ENCODE measurements at places on chromosomes 1 and 21.

- DNase-seq = no peak
Measured at GRCh38 chr21:27346041-27346448, 379.2 kb upstream of the ADAMTS5 start.

DNA sequence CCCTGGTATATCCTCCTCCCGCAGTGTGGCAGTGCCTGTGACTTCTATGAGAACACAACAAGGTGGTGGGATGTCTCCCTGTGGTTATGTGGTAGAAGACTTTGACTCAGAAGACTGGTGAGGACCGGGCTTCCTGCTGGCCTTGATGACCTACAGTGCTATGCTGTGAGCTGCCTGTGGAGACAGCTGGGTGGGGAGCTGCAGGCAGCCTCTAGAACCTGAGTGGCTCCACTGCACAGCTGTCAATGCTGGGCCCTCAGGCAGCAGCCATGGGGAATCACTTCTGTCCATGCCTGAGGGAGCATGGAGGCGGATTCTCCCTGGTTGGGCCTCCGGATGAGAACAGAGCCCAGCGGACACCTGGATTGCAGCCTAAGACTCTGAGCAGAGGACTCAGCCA lies 14.9 kb downstream of the SLC1A7 start:
- DNase-seq = no peak

DNA sequence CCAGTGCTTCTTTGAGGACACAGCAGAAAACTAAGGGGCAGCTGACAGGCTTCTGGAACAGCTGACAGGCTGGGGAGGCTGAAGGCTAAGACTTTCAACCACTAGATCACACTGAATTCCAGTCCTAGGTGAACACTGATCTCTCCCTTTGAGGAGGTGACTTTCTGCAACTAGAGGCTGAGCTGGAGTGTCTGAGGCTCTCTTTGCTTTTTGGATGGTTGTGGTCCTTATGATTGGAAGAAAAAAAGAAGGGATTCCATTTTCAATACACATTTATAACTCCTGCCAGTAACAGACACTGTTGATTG lies 1.4 kb downstream of the IL6R start:
- DNase-seq = no peak

DNA sequence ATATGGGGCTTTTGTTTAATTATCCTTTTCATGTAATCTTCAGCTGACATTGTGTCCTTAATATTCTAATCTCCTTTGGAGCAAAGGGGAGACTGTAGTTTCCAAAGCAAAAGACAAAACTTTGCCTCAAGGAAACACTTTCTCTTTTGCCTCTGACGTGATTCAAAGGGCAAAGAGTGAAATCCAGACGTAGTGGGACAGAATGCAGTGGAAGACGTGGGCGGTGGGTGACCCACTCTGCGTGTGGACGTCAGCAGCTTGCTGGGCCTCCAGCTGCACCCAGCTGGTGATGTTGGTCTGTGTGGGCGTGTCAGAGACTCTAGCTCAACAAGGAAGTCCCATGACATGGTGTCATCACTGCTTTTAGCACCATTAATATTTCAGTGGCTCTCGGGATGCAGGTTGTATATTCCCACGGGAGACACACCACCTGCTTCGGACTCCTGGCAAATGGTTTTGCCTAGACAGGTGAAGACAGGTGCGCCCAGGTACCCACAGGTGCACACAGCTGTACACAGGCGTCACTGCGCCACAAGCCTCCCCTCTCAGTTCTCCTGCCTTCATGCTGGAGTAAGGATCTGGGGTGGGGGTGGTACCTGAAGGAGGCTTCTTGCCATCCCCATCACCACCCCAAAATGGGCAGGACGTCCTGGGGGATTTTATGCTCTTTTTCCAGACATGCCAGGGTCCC lies 292.1 kb upstream of the VAMP3 start:
- DNase-seq = peak; percentile 69

DNA sequence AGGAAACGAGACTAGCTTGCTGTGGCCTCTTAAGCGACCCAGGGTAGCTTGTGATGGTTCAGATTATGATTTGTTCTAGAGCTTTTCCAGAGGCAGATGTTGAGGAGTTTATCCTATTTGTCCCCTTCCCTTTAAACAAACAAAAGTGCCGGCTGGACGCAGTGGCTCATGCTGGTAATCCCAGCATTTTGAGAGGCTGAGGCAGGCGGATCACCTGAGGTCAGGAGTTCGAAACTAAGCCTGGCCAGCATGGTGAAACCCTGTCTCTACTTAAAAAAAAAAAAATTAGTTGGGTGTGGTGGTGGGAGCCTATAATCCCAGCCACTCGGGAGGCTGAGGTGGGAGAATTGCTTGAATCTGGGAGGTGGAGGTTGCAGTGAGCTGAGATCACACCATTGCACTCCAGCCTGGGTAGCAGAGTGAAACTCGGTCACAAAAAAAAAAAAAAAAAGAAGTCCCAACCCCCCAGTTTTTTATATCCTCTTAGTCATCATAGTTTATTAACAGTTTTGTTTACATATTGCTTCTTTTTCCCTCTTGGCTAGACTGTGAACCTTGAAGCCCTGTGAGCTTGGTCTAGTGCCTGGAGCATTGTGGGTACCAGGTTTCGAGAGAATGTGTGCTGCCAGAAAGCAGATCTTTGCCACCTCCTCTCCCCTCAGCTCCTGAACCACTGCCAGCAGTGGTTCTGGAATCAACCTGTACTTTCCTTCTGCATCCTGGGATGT lies 29.8 kb downstream of the MAPKAPK2 start:
- no peak for DNase-seq

- no peak for DNase-seq
Measured at GRCh38 chr1:44266400-44267344, 53.4 kb downstream of the DMAP1 start.

- DNase-seq = no peak
Measured at GRCh38 chr1:166384948-166385347, 218.1 kb upstream of the FAM78B start.

DNA sequence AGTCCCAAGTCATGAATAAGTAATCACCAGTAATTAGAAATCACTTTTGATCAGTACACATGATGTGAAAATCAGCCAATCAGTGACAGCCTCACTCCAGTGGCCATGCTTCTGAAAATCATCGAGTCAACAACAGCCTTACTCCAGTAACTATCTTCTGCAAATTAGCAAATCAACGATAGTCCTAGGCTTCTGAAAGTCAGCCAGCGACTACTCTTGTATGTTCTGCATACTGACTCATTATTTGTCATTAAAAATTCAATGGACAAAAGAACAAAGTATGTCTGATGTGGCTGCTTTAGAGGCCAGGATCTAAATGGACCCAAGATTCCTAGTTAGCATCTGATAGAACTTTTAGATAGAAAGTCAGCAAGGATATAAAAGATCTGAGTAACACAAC lies 102.5 kb downstream of the GPR52 start:
- no peak for DNase-seq

GRCh38 chr1:172167796-172168596 lies 252.5 kb upstream of the C1orf105 start:
- no peak for DNase-seq

- DNase-seq = no peak
Measured at GRCh38 chr1:17265950-17266349, 17.1 kb downstream of the PADI3 start.

DNA sequence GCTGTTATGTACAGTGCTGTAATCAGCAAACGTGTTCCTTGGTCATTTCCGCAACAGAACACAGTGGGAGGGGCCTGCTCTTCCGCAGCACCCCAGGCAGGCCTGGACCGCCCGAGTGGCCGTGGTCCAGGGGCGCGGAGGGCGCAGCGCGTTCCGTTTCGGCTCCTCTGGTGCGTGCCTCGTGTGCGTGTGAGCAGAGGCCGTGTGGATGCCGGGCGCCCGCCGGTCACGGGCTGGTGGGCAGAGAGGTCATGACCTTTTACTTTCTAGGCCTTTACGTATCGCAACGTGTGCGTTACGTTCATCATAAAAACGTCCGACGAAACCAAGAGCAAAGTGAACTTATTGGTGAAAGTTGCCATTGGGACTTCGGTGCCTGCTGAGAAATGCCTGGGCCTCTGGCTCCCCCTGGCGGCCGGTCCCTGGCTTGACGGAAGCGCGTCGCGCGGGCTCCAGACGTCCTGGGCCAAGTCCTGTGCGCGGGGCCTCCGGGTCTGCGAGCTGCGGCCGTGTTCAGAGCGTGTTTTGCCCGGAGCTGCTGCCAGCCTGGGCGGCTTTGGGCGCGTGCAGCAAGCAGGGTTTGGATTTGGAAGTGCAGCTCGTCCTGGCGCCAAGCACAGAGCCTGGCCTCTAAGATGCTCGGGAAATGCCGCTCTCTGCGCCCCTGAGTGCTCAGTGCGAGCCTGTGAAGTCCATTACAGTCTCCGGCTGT lies 34.4 kb downstream of the COL18A1 start:
- DNase-seq = peak; percentile 91

GRCh38 chr1:209304166-209304565 lies 279.3 kb upstream of the CAMK1G start:
- no peak for DNase-seq

- DNase-seq = no peak
Measured at GRCh38 chr1:98989556-98989907, 15.1 kb downstream of the PLPPR5 start.

GRCh38 chr1:203769505-203770343 lies 4.7 kb downstream of the LAX1 start:
- DNase-seq = peak; percentile 84

GRCh38 chr1:237134929-237135328 lies 92.9 kb downstream of the RYR2 start:
- no peak for DNase-seq

DNA sequence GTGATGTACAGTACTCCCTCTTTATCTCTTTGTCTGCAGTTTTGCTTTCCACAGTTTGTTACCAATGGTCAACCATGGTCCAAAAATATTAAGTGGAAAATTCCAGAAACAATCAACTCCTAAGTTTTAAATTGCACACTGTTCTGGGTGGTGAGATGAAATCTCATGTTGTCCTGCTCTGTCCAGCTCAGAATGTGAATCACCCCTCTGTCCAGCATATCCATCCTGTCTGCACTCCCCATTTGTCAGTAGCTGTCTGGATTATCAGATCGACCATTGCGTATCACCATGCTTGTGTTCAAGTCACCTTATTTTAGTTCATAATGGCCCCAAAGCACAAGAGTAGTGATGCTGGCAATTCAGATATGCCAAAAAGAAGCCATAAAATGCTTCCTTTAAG lies 118.2 kb upstream of the PDE4B start:
- no peak for DNase-seq

DNA sequence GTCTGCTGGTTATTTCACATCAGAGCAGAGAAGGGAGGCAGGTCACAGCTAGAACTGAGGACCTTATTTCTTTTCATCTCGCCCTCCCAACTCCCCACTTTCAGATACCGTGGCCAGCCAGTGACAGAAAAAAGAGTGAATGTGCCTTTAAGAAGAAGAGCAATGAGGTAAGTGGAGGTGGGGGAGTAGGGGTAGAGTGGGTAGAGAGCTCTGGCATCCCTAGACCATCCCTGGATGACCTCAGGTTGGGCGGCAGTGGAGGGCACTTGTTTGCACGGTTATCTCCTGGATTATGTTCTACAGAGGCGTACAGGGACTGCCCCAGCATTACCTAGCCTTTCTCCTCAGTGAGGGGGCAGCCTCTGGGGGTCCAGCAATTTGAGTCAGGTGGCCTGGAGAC lies 4.6 kb downstream of the SEMA4A start:
- DNase-seq = no peak

- no peak for DNase-seq
Measured at GRCh38 chr1:65009176-65009575, 42.8 kb upstream of the JAK1 start.

DNA sequence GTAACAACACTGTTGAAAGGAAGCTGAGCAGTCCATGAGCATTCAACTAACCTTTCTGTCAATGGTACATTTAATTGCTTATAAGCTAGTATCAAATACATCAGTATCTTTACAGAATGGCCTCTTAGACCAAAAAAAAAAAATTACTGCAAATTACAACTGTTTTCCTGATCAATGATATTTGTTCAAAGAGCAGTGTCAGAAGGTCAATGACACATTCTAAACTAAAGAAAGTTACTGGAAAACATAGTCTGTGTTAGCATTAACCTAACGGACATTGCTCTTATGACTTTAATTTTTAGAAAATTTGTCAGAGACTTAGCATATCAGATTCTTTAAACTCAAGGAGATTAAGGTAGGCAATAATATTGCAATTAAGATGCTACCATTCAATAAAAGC lies 162.5 kb downstream of the KCNT2 start:
- no peak for DNase-seq
